ENCODE measurements at places on chromosomes 7 and 10.

- DNase-seq: no peak
Measured at GRCh38 chr7:72408966-72409637, 3.0 kb downstream of the CALN1 start.

DNA sequence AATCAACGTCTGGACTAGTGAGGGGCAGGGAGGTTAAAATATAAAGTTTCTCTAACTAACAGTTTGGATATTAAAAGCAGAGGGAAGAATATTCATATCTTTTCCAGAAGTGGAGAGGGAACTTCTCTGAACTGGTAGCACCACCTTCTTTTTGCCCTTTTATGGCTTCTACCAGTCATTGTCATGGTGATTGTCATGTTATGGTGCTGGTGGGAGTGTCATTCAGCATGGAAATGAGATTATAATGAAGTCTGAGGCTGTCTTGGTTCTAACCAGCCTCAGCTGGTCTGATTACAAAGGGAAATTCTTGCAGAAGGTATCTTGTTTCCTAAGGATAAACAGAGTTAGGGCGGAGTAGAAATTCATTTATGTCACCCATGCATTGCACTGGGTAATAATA lies 523.8 kb downstream of the ZWINT start:
- DNase-seq: no peak

DNA sequence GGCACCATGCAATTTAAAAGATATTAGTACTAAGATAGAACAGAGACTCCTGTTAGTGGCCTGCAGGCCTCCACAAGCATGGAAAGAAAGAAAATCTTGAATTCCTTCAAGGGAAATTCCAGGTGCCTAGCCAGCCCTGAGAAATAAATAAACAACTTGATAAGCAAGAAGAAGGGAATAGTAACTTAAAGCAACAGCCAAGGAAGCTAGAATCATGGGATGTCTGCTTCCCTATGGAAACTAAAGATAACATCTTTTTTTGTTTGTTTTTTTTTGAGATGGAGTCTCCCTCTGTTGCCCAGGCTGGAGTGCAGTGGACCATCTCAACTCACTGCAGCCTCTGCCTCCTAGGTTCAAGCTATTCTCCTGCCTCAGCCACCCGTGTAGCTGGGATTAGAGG lies 128.6 kb downstream of the SKIDA1 start:
- no peak for DNase-seq

DNA sequence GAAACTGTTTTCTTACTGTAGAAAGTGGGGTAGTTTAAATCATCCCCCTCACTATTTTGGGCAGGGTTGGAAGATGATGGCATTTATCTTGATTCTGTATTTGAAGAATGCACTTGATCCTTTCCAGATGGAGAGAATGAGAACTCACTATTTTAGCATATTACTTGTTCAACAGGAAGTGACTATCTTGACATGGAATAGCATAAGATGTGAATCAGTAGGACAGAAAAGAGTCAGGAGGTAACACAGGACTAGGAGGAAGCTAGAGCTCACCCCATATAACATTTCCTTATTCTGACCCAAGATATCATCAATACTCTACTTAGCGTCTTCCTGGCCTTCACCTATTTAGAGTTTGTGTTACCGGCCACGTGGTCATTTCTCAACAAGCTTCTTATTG lies 400.2 kb downstream of the PHTF2 start:
- DNase-seq: no peak

DNA sequence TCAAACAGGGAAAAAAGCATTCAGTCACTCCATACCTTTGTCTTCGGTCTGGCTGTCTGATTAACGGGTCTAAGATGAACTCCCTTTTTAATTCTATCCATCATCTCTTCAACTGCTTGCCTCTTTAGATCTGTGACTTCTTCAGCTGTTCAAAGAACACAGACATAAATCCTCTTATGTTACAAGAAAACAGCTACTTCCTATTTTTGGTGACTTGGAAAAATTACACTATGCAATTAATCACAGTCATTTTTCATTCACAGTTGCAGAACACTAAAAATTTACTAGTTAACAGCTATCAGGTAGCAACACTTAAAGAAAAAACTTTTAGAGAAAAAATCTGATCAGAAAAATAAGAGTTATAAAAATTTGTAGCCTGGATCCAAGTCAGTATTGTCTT lies 66.0 kb downstream of the ENO4 start:
- DNase-seq: no peak

DNA sequence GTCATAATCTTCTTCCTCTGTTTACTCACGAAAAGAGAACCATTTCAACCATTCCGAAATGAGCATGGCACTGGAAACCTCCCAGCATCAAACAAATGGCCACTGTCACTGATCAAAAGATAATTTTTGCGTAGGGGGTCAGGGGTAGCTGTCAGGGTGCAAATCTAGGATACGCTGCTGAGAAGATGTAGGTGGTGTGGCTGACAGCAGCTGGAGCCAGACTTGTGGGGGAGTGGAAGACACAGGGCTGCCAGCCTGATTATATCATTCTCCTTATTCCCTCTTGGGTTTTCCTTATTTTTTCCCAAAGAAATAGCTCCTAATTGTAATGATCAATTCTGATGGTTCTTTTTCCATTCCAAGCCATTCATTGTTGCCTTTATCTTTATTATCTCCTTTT lies 266.1 kb downstream of the SORCS1 start:
- DNase-seq: no peak

Data from stimulated activated CD8-positive, alpha-beta memory T cell treated with anti-CD3 and anti-CD28 coated beads, Interleukin-7, amount 100 ng/mL, for 1 hour (primary cell).